Effector memory CD4-positive, alpha-beta T cell (primary cell): ENCODE measurements at places on chromosomes 1 and 21.

- no peaks in the 10 kb centered on the region for H3K4me1 ChIP-seq
- no peaks in the 10 kb centered on the region for H3K27me3 ChIP-seq
- H3K4me3 ChIP-seq = no peak overlapping the region
- no peak overlapping the region for H3K27ac ChIP-seq
- no peak for DNase-seq
These were observed 26.5 kb downstream of the GPR137B start for GRCh38 chr1:236168716-236169429.

DNA sequence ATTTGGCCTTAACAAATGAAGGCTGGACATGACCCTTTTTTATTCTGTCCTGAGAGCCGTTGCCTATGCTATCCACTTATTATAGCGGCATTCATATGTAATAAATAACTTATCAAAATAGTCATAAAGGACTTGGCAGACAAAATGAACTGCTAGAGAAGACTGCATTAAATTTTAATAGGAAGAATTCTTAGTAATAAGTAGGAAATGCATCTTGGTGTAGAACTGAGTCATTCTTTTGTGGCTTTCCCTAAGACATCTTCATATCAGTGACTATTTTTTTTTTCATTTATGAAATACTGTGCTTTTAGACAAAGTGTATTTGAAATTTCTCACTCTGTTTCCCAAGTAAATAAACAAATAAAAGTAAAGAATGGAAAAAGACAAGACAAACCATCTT, 45.6 kb downstream of the PBX1 start:
- no peaks in the 10 kb centered on the region for H3K27me3 ChIP-seq
- H3K36me3 ChIP-seq = no peaks in the 10 kb centered on the region
- no peaks in the 10 kb centered on the region for H3K4me1 ChIP-seq
- H3K27ac ChIP-seq = no peak overlapping the region

DNA sequence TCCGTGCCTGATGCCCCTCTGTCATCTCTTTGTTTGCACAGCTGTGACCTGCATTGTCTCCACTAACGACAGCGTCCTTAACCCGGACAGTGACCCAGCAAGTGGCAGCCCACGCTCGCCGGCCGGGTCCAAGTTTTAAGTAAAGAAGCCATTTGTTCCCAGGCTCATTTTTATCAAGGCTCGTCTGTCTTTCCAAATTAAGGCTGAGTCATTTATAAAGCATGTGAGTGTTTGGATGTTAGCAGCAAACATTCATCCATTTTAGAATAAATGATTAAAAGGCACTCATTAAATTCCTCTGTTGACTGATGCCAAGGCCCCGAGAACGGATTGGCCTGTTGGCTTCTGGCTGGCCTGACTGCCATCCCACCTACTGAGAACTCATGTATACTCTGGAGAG, 514.5 kb downstream of the NPHP4 start:
- H3K36me3 ChIP-seq = no peaks in the 10 kb centered on the region
- H3K27me3 ChIP-seq = no peaks in the 10 kb centered on the region
- no peak for DNase-seq
- H3K27ac ChIP-seq = no peak overlapping the region

DNA sequence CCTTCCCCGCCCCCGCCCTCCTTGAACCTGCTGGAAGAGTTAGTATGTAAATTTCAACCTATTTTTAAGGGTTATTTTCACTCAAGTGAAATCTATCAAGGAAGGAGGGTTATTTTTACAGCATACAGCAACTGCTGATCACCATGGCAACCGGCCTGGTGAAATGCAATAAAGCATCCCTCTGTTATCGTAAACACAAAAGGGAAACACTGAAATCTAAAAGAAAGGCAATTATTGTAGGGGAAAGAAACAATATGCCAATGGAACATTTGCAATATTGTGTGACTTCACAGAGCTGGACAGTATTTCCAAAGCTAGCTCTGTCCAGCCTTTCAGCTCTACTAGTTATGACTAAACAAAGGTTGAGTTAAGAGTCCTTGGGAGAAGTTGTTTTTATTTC, 588.3 kb upstream of the PBX1 start:
- H3K36me3 ChIP-seq = no peaks in the 10 kb centered on the region
- no peak for DNase-seq
- no peaks in the 10 kb centered on the region for H3K27me3 ChIP-seq
- no peak overlapping the region for H3K4me3 ChIP-seq
- no peaks in the 10 kb centered on the region for H3K4me1 ChIP-seq
- no peak overlapping the region for H3K27ac ChIP-seq

DNA sequence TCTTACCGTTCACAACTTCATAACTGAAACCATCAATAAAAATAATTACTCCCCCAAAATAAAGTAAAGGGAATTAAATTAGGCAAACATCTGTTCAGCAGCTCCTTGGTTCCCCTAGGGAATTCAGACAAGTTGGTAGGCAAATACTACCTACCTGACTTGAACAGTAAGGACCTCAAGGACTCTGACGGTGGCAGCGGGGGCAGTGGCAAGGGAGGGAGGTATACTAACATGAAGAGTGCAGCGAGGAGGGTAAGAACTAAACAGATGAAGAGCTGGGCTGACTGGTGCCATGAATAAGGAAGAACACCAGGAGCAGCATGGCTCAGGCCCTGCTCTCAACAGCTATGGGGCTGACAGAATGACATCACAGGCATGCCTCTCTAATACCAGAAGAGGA, 33.1 kb downstream of the MTOR start:
- DNase-seq = no peak
- no peak overlapping the region for H3K27ac ChIP-seq
- H3K4me3 ChIP-seq = no peak overlapping the region
- no peaks in the 10 kb centered on the region for H3K4me1 ChIP-seq

DNA sequence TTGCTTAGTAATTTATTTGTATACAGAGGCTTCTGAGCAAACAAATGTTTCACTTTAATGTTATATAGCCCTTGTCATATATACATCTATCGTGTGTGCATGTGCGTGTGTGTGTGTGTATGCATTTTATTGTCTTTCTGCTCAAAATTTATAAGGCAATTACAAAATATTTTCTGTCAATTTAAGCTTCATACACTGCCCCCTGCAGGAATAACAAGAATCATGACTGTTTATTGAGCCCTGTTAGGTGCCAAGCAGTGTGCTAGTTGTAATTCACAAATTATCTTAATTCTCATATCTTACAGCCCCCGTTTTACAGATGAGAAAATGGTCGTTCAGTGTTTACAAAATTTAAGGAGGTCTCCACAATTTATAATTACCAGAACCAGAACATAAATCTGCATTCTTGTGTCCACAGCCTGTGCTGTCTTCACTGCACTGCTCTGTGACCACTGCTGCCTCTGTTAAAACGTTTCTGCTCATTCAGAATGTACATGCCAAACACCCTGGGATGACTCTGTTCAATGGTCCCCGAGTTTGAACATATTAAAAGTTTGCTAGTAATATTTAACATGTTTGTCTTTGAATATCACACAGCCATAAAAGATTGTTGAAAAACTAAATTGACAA, 181.3 kb downstream of the ATP6V1G3 start:
- H3K4me1 ChIP-seq = no peaks in the 10 kb centered on the region
- no peaks in the 10 kb centered on the region for H3K27me3 ChIP-seq
- H3K27ac ChIP-seq = no peak overlapping the region

- DNase-seq = no peak
- H3K36me3 ChIP-seq = no peaks in the 10 kb centered on the region
- no peak overlapping the region for H3K4me3 ChIP-seq
- H3K4me1 ChIP-seq = no peaks in the 10 kb centered on the region
- H3K27me3 ChIP-seq = no peaks in the 10 kb centered on the region
These were observed 416.6 kb downstream of the RWDD3 start for GRCh38 chr1:95650631-95651030.

GRCh38 chr21:46284077-46284644, 1.2 kb downstream of the MCM3AP start:
- no peak overlapping the region for H3K4me3 ChIP-seq
- DNase-seq = no peak

DNA sequence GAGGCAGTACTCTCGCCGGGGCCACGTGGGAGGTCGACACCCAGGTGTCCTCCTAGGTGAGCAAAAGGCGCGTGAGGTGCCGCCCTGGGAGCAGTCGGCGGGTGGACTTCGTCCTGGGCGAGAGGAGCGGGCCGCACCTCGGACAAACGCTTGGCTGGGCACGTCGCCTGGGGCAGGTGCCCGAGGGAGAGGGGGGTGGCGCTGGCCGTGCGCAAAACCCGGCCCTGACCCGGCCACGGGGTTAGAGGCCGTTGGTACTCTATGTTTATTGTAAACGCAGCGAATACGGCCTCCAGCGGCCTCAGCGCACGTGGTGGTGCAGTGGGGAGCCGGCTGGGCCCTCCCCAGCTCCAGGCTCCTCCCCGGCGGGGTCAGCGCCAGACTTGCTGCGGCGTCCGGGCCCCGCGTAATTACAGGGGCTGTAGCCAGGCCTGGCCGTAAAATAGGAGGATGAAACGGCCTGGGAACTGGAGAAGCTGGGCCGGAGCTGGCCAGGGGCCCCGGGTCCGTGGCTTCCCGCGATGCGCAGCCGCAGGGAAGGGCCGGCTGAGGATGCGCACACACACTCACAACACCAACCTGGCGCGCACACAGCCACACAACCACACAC, 1.6 kb upstream of the EFNA1 start:
- peaks cover 9% of the 10 kb centered on the region for H3K27me3 ChIP-seq
- H3K4me3 ChIP-seq = no peak overlapping the region
- no peaks in the 10 kb centered on the region for H3K36me3 ChIP-seq
- DNase-seq = no peak
- peaks cover 36% of the 10 kb centered on the region for H3K4me1 ChIP-seq

DNA sequence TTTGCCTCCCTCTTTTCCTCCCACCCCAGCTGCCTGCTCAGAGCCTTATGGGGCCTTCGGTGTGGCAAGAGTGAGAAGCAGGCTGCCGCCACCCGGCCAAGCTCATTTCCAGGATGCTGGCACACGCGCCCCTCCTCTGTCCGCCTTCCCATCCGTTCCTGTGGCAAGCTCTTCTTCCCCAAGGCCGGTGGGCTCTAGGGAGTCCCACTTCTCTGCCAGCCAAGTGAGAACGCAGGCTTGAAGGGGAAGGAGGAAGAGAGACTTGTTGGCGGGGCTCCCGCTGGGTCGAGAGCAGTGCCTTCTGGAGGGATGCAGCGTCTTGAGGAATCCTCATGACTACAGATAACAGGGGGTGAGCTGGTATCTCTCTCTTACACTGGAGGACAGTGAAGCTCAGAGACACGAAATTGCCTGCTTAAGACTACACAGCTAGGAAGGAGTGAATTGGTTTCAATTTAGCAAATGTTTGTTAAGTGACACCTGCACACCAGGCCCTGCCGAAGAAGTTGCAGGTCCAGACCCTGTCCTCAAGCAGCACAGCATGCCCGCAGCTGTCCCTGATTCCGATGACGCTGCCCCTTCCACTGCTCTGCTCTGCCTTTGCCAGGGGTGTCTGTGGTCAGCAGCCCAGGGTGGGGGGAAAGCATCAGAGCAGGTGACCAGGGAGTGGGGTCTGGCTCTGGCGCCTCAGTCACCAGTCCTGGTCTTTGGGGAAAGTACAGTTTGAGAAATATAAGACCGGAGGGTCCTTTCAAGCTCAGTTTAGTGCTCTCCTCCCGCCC, 40.1 kb upstream of the FOXO6 start:
- no peak for DNase-seq
- H3K36me3 ChIP-seq = no peaks in the 10 kb centered on the region
- no peak overlapping the region for H3K4me3 ChIP-seq
- no peaks in the 10 kb centered on the region for H3K27me3 ChIP-seq
- H3K4me1 ChIP-seq = no peaks in the 10 kb centered on the region

- H3K4me1 ChIP-seq = no peaks in the 10 kb centered on the region
- H3K4me3 ChIP-seq = no peak overlapping the region
- no peaks in the 10 kb centered on the region for H3K36me3 ChIP-seq
- H3K27me3 ChIP-seq = no peaks in the 10 kb centered on the region
- DNase-seq = no peak
- no peak overlapping the region for H3K27ac ChIP-seq
These were observed 179.8 kb downstream of the ST6GALNAC3 start for GRCh38 chr1:76254104-76255030.

- H3K36me3 ChIP-seq = peaks cover 31% of the 10 kb centered on the region
- no peak for DNase-seq
- H3K27ac ChIP-seq = no peak overlapping the region
- H3K27me3 ChIP-seq = no peaks in the 10 kb centered on the region
- no peak overlapping the region for H3K4me3 ChIP-seq
These were observed 26.8 kb downstream of the MAP7D1 start for GRCh38 chr1:36182734-36183133.

DNA sequence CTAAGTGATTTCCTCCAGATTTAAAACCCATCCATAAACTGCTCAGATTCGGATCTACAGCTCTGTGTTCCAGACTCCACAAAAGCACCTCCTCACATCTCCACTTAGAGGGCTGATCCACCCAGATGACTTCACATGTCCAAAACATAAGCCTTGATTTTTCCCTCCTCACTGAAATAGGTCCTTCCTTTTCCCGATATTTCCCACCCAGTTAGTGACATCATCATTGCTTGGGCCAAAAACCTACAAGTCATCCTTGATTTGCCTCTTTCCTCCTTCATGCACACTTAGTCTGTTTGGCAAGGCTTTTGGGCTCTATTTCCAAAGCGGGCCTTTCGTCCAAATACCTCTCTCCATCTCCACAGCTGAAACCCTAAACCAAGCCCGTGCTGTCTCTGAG, 32.3 kb downstream of the CCDC185 start:
- no peak overlapping the region for H3K4me3 ChIP-seq
- no peak overlapping the region for H3K27ac ChIP-seq

DNA sequence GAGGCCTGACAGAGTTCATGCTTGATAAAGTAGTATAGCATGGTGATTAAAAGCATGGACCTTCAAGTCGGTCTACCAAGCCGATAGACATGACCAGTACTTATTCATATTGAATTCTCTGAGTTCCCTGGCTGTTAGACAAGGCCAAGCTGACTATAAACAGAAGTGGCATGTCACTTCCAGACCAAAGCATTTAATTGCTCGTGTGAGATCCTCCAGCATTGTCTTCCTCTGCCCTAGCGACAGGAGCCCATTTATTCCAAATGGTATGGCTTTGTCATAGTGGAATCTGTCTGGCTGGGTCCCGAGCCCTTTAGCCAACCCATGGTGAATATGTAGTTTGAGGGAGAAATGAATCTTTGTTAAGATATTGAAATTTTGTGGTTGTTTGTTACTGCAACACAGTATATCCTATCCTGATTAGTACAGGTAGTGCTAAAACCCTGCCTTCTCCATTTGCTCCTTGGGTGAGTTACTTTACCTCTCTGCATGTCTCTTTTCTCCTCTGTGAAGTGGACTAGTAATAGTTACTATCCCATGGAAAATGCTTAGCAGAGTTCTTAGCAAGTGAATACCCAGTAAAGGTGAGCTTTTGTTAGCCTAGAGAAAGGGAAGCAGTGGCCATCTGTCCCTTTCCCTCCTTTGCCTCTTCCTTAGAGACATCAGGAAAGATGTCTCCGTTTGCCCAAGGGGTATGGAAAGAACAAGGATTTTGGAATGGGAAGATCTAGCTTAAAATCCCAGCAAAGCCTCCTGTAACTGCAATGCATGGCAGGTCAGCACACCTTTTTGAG, 77.6 kb upstream of the CD1D start:
- no peak overlapping the region for H3K4me3 ChIP-seq
- H3K27ac ChIP-seq = no peak overlapping the region
- H3K36me3 ChIP-seq = no peaks in the 10 kb centered on the region
- no peak for DNase-seq
- H3K4me1 ChIP-seq = no peaks in the 10 kb centered on the region
- no peaks in the 10 kb centered on the region for H3K27me3 ChIP-seq

- H3K4me1 ChIP-seq = no peaks in the 10 kb centered on the region
- H3K27me3 ChIP-seq = no peaks in the 10 kb centered on the region
- no peaks in the 10 kb centered on the region for H3K36me3 ChIP-seq
- DNase-seq = no peak
- H3K4me3 ChIP-seq = no peak overlapping the region
- no peak overlapping the region for H3K27ac ChIP-seq
These were observed 954.9 kb downstream of the ADGRL2 start for GRCh38 chr1:82755671-82756070.
